Common myeloid progenitor, CD34-positive (primary cell): ENCODE measurements at places on chromosomes 16 and 17.

DNA sequence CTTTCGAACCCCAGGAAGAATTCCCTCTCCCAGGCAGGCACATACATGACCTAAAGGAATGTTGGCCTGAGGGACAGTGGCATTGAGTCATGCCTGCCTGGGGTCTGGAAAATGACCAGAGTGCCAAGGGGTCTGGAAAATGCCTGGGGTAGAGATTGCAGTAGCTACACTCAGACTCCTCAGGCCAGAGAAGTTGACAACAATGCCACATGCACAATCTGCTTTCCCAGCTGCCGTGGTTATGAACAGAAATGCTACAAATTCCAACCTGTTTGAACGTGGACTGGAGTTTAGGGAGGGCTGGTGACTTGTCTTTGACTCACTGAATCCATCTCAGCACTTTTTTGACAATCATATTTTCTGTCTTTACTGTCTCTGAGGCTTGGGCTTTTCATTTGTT, 250.0 kb downstream of the ABCC12 start:
- no peak overlapping the region for H3K27ac ChIP-seq
- DNase-seq, result no peak
- no peaks in the 10 kb centered on the region for H3K4me1 ChIP-seq
- no peaks in the 10 kb centered on the region for H3K36me3 ChIP-seq

- no peak overlapping the region for H3K27ac ChIP-seq
- H3K36me3 ChIP-seq, result no peaks in the 10 kb centered on the region
- no peaks in the 10 kb centered on the region for H3K27me3 ChIP-seq
- no peak for DNase-seq
- H3K4me3 ChIP-seq, result no peak overlapping the region
- no peaks in the 10 kb centered on the region for H3K4me1 ChIP-seq
Measured at GRCh38 chr16:57903656-57904055, 67.3 kb downstream of the CNGB1 start.

- peaks cover 15% of the 10 kb centered on the region for H3K36me3 ChIP-seq
- no peaks in the 10 kb centered on the region for H3K27me3 ChIP-seq
- H3K4me3 ChIP-seq, result no peak overlapping the region
- DNase-seq, result peak; percentile 42
- peaks cover 31% of the 10 kb centered on the region for H3K4me1 ChIP-seq
Measured at GRCh38 chr16:70703041-70703834, 17.4 kb upstream of the MTSS2 start.

- H3K27ac ChIP-seq, result no peak overlapping the region
- peaks cover 15% of the 10 kb centered on the region for H3K36me3 ChIP-seq
- H3K4me3 ChIP-seq, result no peak overlapping the region
- H3K27me3 ChIP-seq, result no peaks in the 10 kb centered on the region
Measured at GRCh38 chr16:81473558-81473957, 28.9 kb downstream of the CMIP start.

GRCh38 chr16:3096362-3096761, 2.7 kb downstream of the ZSCAN10 start:
- DNase-seq, result no peak
- H3K27me3 ChIP-seq, result no peaks in the 10 kb centered on the region
- H3K27ac ChIP-seq, result no peak overlapping the region
- no peak overlapping the region for H3K4me3 ChIP-seq

- no peak overlapping the region for H3K27ac ChIP-seq
- peaks cover 5% of the 10 kb centered on the region for H3K27me3 ChIP-seq
- no peak for DNase-seq
Measured at GRCh38 chr16:66318505-66318904, 48.0 kb upstream of the CDH5 start.
